Muscle of leg (tissue), 16 donors: ENCODE measurements at places on chromosomes 5 and 9. TPM values are rescaled to one million over a fixed set of nuclear protein-coding genes. Genes with fewer than 3 reads are reported as not detected.
A peak's percentile ranks its signal among the peaks of the same experiment; 100 is the strongest.

DNA sequence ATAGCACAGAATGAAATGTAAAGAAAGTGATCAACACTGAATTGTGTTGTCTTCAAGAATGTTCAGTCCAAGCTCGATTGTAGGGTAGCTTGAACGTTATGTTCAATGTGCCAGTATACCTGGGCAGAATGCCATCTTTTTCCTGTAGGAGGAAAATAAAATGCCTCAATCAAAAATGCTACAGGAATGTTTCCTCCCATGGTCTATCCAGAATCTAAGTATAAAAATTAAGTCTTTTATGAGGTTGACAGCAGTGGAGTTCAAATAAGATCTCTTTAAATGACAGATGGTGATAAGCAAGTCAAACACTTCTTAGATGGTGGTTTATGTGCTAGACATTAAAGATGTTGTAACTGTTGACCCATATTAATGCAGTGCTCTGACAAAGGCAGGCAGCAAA, 488.6 kb downstream of the CSNK1G3 start:
- no peak for DNase-seq

The C5orf15 gene
- 50.5 TPM for total RNA-seq

- DNase-seq = no peak
These were observed 202.9 kb downstream of the EPB41L4A start for GRCh38 chr5:112216140-112216539.

- DNase-seq = no peak
These were observed 1.9 kb downstream of the RASEF start for GRCh38 chr9:83061036-83061435.

- peak; percentile 98 for DNase-seq
These were observed at the start of gene ELAVL2 for GRCh38 chr9:23826120-23826629. Gene ELAVL2 (minus strand): TSS chr9:23826240. CDS start chr9:23762234, 64,006 bp downstream.

The LMX1B gene
- total RNA-seq = 1.0 TPM

DNA sequence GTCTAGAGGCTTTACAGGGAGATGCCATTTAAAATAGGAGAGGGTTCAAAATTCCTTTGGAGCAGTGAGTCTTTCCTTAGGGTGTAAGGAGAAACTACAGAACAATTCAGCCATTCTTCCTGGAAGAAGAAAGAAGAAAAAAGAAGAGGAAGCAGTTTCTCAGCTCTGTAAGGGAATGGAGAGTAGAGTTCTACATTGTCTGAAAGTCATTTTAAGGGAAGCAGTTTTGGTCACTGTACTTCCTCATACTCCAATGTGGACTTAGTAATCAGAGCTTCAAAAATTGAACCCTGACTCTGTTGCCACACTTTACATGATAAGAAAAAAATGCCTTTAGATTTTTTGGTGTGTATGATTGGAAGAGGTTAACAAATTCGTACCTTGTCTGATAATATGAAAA, 122.4 kb downstream of the LRRC70 start:
- DNase-seq = peak; percentile 8
